ENCODE measurements at places on chromosomes 7 and 10.
A peak's percentile ranks its signal among the peaks of the same experiment; 100 is the strongest.

GRCh38 chr10:81548160-81548559, 326.8 kb upstream of the NRG3 start:
- peak; percentile 41 for DNase-seq

- DNase-seq = no peak
Measured at GRCh38 chr7:72309476-72309875, 102.7 kb downstream of the CALN1 start.

- DNase-seq = no peak
Measured at GRCh38 chr7:26653430-26654399, 210.7 kb downstream of the SKAP2 start.

DNA sequence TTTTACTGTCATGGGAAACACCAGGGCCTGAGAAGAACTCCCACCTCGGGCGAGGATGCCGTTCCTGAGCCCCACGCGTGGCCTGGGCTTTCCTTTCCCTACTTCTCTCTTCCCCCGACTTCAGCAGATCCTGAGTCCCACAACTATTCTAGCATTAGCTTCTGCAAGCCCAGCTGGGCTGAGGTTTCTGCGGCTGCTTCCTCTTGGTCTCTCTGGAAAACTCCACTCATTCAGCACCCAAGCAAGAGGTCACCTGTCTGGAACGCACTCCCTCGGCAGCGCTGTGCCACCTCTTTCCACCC, 761 bp upstream of the DOCK1 start:
- DNase-seq = no peak

- no peak for DNase-seq
Measured at GRCh38 chr7:129494041-129494440, 8.3 kb upstream of the SMKR1 start.

DNA sequence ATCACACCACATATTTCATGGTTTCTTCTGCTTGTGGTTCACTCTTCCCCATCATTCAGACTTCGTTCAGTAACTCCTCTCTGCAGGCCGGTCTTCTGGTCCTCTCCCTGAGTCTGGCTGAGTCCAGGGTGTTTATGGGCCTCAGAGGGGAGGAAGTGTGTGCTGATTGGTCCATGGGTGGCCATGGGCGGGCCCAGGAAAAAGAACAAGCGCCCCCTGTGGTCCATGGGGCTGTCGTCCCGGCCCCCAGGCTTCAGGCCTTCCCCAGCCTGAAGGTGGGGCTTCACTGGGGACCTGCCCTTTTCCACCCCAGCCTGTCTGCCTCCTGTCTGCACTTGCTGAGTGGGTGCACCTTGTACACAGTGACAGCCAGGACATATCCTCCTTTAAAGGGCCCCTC, 123.7 kb downstream of the VIPR2 start:
- no peak for DNase-seq

GRCh38 chr7:11607686-11608085, 224.3 kb downstream of the THSD7A start:
- peak; percentile 13 for DNase-seq

DNA sequence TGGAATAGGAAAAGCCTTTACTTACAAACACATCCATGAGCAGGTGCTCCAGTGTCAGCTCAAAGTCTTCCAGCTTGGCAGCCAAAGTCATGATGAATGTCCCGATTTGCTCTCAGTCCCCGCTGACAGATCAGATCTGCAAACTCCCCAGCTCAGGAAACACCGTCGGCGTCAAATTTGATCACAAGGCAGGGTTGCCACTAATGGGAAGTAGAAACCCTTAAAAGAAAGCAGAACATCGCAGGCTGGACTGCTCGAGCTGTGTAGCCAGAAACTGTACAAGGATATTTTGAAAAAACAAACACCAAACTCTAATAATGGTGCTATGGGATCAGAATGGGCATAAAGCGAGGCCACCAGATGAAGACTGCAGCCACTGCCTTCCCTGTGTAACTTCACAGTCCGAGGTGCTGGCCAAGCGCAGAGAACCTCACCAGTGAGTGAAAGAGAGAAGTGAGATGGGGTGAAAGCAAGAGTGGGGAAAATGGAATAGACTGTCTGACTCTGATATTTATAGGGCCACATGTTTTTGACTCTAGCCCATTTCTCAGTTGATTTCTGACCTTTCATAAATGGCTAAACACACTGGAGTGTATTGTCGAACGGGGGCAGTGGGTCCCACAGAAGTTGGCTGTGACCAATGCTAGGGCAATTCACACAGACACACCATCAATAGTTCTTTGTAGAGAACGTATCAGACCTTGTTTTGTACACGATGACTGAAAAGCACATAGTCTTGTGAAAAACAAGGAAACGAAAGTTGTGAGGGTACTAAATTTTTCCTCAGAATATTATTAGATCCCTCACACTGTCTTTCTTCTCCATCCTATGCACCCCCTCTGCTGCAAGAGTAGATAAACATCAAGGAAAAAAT, 306.2 kb downstream of the FRMD4A start:
- DNase-seq = no peak

DNA sequence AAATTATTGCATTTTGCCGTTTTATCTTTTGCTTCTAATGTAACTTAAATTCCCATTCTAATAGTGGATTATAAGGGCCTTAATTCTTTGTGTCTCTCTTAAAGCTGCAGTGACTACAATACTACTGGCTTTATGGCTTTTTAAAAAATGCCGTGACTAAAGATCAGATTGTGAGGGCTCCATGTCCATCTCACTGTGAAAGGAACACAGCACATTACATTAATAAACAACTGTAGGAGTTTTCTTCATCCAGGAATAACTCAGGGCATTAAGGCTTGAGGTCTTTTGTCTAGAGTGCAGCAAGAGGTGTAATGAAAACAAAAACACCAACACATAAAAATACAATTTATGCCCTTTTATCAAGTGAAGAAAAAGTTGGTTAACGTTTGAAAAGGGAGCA, 205.3 kb downstream of the SKAP2 start:
- no peak for DNase-seq

- no peak for DNase-seq
Measured at GRCh38 chr7:35251606-35252310, 2.1 kb downstream of the TBX20 start.

- no peak for DNase-seq
Measured at GRCh38 chr7:46486256-46487206, 565.5 kb upstream of the IGFBP3 start.

DNA sequence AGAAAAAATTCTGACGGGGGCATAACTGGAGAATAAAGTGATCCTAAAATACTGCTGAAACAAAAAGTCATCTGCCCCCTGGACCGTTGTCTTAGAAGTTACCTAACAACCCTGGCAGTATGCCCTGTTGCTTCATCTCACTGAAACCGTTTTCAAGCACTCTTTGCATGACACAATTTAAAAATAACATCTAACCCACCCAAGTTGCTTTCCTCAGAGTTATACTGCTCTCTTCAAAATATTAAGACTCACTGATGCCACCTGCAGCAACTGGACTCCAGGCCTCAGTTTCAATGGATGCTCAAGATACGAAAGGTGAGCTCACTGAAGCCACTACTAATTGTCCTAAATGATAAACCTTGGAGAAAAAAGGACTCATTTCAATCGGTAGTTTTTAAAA, 57.4 kb downstream of the CDK6 start:
- no peak for DNase-seq

- DNase-seq = no peak
Measured at GRCh38 chr7:44534501-44534900, 6.6 kb downstream of the NPC1L1 start.

- DNase-seq = no peak
Measured at GRCh38 chr7:128005117-128005516, 26.1 kb downstream of the LRRC4 start.

- no peak for DNase-seq
Measured at GRCh38 chr10:7383442-7383841, 27.4 kb downstream of the SFMBT2 start.

- DNase-seq = no peak
Measured at GRCh38 chr10:3652886-3653285, 132.1 kb downstream of the KLF6 start.

- DNase-seq = no peak
Measured at GRCh38 chr7:134337980-134338379, 21.2 kb upstream of the SLC35B4 start.

DNA sequence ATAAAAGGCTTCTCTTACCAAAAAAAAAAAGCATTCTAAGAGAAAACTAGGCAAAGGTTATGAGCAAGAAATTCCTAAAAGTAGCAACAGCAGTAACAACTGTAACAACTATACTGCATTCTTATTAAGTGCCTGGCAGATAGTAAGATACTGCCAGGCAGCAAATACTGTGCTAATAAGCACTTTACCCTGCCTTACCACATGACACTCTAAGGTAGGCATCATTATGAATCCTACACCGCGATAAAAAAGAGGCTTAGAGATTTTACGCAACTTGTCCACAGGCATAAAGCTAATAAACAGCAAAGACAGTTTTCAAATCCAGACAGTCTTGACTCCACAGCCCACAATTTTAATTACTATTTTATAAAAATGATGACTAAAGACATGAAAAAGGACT, 83.2 kb downstream of the USP6NL start:
- no peak for DNase-seq

DNA sequence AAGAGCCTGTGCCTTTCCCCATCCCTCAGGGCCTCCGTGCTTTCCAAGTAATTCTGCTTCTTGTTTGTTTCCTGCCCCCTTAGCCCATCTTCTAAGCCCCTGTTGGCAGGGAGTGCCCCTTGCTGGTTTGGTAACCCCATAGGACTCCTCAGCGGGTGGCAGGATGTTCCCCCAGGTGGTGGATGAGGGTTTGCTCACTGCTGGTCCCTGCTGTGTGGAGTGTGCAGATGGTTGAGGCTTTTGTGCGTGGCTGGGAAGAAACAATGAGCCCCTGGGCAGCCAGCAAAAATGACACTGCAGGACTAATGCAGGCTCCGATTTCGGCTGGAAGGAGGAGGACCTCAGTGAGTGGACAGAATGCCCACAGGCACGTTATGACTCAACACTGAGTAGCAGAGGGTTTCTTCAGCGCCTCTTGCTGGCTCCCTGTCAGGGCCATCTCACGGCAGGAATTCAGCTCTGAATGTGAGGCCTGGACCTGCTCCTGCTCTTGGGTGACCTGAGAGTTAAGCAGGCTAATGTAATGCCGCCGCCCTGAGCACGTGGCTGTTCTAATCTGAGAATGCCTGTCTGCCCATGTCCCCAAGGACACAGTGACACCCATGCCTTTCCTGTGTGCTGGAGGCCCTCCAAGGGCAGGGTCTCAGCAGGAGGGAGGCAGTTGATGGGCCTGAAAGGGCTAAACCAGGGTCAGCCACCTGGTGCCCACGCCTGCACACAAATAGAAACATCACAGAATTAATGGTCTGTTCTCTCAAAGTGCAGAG, 16.6 kb downstream of the BAG3 start:
- DNase-seq = no peak

DNA sequence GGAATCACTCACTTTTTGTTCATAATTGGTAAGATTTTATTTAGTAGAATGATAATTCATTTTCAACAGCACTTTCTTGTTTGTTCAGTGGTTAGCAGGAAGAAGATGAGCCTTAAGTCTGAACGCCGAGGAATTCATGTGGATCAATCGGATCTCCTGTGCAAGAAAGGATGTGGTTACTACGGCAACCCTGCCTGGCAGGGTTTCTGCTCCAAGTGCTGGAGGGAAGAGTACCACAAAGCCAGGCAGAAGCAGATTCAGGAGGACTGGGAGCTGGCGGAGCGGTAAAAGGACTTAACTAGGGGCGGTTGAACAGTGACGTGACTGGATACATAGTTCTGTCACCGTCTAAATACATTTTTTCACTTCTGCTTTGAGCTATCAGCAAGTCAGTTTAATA, 31.3 kb downstream of the RABGEF1 start:
- DNase-seq = no peak

GRCh38 chr7:117990834-117991233, 117.6 kb upstream of the CTTNBP2 start:
- DNase-seq = no peak

- no peak for DNase-seq
Measured at GRCh38 chr10:6823770-6824169, 243.7 kb upstream of the PRKCQ start.

DNA sequence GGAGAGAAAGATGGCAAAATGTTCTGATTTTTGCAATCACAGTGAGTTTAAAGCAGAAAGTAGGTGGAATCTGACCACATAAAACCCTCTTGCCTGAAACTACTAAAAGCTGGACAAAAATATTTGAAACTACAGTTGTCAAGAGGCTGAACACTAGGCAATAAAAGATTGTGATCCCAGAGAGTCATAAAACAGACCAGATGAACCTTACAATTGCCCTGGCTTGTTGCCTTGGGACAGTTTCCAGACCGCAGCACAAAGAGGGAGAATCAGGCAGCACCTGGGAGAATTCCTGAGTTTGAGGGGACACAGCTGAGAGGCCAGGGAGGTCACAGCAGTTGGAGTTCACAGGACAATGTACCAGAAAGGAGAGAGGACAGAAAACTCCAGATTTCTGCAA, 107.3 kb upstream of the NANOS1 start:
- no peak for DNase-seq

DNA sequence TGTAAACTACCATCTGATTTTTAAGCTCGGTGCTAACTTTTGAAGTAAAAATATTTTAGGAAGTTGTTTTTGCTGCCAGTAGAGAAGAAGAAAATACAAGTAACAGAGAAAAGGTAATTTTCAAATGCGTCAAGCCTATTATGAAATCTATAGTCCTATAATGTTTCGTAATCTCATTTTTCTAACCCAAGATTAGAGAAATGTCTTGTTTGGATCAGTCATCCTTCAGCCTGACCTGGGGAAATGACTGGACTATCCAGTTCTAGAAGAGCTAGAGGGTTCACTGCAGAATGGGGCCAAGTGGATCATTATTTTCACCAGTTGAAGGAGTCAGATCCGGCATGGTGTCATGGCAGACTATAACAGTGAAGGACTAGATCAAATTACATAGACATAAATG, 62.7 kb upstream of the FGL2 start:
- no peak for DNase-seq

DNA sequence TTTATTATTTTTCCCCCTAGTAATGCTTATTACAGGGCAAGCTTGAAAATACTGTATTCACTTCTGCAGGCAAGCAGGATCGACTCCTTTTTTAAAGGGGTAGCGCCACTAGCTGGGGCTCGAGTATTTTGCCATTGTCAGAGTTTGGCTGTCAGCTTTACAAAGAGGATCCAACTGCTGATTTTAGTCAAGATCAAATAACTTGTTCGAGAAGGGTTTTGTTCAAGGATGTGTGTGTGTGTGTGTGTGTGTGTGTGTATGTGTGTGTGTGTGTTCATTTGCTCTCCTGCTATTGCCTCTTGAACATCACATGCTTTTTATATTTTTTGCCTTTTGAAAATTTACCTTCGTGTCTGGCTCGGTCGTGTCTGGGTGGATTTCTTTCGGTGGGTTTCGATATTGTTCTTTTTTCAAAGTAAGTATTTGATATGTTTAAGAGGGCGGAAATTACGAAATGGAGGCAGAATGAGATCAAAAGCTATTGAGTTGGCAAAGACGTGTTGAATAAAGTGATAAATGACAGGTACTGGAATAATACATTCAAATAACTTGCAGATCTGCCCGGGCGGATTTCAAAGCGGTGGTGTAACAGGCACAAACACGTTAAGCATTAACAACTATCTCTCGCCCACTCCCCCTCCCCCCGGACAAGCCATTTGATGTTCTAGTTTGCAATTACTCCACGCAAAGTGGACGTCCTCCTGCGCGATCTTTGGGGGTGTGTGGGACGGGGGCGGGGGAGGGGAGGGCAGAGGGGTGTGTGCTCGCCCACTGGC, 1.1 kb downstream of the ARID5B start:
- no peak for DNase-seq
